ENCODE measurements at places on chromosomes 7 and 10.

GRCh38 chr7:158121441-158122045 is 466.1 kb downstream of the PTPRN2 start:
- no peak for DNase-seq

DNA sequence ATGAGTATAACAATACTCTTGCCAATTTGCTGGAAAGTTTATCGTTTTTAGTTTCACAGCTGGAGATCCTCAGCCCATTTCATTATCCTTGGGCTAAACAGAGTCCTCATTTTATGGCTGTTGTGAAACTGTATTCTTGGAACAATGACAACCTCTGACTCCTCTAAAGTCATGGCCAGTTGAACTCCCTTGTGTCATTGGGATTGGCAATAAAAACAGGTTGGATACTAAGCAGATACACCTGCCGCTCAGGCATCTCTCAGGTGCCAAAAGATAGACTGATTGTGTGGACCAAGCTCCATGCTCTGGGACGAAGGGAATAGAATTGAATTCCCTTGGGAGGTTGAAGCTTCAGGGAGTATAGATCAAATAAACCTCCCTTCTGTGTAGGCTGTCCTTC is 182.2 kb downstream of the WDR11 start:
- DNase-seq = no peak

- DNase-seq = no peak
These were observed 329.0 kb downstream of the RNLS start for GRCh38 chr10:88254091-88254490.

GRCh38 chr7:135411098-135411497 is 98.8 kb downstream of the CNOT4 start:
- no peak for DNase-seq

DNA sequence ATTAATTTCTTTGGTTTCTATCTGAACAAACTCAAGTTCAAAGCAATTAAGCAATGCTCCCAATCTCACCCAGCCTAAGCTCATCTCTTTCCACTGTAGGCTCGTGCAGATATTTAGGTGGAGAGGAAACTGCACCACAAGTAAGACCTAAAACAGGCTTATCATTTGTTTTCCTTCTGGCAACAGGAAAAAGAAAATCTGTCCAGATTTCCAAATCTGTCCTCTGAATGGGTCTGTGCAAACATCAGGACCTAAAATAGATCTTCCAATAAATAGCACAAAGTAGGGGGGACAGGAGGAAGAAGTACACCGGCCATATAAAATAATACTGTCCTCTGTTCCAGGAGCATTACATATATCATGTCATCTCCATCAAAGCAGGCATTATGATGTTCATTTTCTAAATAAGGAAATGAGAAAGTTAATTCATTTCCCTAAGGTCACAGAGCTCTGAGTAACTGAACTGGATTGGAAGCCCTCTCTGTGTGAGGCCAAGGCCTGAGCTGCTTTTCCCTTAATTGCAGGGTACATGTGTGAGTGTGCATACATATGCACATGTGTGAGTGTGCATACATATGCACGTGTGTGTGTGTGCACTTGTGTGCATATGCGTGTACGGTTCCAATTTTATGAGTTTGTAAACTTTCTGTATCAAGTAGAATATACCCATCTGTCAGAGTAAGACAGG is 92.8 kb upstream of the PARD3 start:
- no peak for DNase-seq

DNA sequence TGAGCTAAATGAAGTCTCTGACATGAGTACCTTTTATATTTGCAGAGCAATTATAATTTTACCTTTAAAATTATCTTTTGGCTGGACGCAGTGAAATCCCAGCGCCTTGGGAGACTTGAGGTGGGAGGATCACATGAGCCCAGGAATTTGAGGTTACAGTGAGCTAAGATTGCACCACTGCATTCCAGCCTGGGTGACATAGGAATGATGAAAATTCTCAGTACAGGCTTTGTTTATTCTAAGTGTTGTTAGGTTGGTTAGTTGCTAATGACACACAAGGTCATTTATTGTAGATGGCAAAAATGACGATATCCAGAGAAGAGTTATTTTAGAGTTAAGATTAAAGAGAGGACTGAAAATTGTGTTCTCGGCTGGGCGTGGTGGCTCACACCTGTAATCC is 87.6 kb downstream of the XRCC2 start:
- DNase-seq = no peak

DNA sequence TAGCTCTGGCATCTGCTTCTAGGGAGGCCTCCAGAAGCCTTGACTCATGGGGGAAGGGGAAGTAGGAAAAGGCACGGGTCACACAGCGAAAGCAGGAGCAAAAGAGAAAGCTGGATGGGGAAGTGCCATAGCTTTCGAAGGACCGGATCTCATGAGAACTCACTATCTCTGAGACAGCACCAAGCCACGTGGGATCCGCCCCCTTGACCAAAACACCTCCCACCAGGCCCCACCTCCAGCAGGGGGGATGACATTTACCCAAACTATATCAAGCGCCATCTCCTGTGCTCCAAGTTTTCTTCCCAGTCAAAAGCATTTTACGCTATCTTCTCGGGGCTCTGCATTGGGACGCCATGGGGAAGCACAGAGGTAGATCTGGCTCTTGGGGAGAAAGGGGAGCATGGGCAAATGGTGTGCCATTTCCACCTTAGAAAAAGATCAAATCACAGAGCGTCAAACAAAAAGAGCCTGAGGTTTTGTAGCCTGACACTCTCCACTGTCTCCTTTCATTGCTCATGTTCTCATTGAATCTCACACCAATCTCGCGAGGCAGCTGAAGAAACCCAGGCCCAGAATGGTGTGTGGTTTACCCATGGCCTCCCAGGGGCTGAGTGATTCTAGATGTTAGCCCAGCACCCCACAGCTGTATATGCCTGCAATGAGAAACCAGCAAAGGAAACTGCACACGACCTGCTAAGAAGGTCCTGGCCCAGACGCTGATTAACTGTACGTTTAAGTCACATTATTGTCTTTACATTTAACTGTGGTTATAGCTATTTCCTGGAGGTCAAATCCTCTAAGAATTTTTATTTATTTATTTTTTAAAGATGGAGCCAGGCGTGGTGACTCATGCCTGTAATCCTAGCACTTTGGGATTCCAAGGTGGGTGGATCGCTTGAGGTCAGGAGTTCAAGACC is 8.1 kb upstream of the OLAH start:
- DNase-seq = no peak

DNA sequence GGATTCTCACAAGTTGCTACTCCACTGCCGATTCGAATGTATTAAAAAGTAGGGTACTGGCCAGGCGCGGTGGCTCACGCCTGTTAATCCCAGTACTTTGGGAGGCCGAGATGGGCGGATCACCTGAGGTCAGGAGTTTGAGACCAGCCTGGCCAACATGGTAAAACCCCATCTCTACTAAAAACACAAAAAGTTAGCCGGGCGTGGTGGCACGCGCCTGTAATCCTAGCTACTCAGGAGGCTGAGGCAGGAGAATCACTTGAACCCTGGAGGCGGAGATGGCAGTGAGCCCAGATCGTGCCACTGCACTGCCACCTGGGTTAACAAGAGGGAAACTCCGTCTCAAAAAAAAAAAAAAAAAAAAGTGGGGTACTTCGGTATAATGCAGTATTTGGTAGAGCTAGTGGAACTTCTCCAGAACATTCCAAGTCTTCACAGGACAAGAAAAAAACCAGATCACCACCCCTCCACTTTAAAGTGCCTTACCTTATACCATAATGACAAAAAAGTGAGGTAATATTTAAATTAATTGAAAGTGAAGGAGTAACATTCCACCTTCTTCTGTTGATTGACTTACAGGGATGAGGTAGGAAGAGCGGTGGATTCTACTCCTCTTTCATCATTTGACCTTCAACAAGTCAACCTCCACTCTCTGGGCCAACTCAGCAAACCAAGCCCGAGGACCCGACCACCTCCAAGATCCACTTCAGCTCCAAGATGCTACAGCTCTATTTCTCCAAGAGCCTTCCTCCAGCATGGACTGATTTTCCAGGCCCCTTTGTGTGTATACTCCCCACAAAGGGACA is 2.0 kb downstream of the BAZ1B start:
- DNase-seq = no peak

GRCh38 chr10:45380903-45381620 is 7.0 kb downstream of the ALOX5 start:
- DNase-seq = no peak

DNA sequence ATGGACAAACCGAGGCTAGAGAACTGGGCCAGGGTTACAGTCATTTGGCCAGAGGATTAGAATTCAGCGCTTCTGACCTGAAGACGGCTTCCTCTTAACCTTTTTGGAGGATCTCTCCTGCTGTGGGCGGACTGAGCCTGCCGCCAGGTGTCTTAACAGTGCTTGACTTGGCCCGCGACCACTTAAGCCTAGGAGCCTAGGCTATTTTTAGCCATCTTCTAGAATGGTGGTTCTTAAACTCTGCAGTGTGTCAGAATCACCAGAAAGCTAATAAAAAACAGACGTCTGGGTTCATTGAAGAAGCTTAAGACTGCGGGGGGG is 722 bp downstream of the MDH2 start:
- no peak for DNase-seq

GRCh38 chr10:51246156-51246555 is 171.9 kb downstream of the PRKG1 start:
- DNase-seq = no peak

- no peak for DNase-seq
These were observed 142.9 kb downstream of the NOC3L start for GRCh38 chr10:94219829-94220228.

GRCh38 chr7:1031716-1032455 is 12.5 kb upstream of the GPR146 start:
- DNase-seq = no peak

DNA sequence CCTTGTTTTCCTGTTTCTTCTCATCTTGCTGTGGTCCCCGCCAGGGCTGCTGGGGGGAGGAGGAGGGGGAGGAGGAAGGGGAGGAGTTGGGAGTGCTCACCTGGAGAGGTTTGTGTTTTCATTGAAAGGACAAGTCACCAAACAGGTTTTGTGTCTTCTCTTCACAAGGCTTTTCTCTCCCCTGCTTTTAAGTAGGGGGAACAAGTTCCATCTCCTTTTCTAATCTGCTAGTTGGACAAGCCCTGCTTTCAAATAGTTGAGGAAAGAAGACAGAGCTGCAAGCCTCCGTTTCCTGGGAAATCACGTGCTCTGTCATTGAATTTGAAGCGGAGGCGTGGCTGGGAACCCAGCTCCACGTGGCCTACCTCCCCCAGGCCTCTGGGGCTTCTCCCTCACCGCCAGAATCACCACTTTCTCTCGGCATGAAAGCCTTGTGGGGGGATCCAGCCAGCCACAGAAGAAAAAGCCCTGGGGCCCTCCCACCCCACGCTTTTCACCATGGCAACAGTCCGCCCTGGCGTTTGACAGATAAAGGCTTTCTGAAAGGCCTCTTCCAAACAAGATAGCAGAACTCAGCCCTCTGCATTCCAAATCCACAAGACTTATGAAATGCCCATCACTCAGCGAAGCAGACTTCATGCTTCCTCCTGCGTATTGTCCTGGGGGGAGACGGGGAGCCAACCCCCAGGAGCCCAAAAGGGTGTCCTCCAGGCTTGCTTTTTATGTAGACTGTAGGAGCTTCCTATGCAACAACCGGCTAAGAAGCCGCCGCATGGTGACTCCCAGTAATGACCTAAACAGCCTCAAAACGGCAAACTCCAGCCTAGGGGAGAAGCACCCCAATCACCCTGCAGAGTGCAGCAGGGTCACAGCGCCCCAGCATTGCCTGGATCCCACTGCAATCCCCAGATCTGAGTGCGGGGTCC is 51.7 kb downstream of the PROSER2 start:
- no peak for DNase-seq

- no peak for DNase-seq
These were observed 139.0 kb downstream of the LRRN3 start for GRCh38 chr7:111229916-111230315.

Data from stimulated activated CD4-positive, alpha-beta T cell treated with anti-CD3 and anti-CD28 coated beads, TNF-alpha, amount 100 ng/mL, for 1 hour (primary cell).